ENCODE measurements at places on chromosomes 16 and 17.
A peak's percentile ranks its signal among the peaks of the same experiment; 100 is the strongest.

DNA sequence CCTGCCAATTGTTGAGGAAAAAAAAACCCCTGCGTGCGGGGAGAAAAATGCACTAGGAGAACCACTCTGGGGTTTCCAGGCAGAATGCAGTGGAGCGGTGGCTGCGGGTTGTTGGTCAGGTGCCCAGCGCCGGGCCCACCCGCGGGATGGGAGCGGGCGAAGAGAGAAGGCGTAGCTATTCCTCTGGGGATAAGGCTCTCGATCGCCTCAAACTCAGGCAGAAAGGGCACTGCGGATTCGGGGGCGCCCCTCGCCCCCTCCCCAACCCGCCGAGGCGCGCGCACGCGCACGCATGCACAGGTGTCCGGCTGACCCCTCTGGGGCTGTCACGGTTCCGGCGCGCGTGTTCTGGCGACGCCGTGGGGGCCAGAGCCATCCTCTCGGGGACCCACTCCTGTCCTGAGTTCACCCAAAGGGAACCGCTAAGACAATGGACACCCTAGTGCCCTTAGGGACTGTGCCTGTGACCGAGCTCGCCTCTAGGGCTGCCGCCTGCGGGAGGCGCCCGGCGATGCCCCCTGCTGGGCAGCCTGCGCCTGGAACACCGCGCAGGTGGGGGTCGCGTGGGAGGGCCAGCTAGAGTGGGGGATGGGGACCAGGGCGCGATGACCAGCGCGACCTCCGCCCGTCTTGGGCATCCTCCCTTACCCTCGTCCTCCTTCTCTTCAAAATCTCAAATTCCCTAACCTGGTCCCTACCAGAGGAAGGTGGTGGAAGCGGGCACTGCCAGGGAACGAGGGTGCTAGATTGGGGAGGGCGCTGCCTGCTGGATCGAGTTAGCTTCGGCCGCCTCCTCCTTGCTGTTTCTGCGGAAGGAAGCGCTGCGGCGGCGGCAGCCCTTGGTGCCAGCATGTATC is 14.4 kb upstream of the CBX8 start:
- DNase-seq: no peak

GRCh38 chr16:46883353-46883689 is 841 bp upstream of the GPT2 start:
- DNase-seq: no peak

GRCh38 chr16:11671271-11671670 is 3.0 kb downstream of the SNN start:
- no peak for DNase-seq

GRCh38 chr17:67633751-67634211 is 84.0 kb upstream of the NOL11 start:
- no peak for DNase-seq

DNA sequence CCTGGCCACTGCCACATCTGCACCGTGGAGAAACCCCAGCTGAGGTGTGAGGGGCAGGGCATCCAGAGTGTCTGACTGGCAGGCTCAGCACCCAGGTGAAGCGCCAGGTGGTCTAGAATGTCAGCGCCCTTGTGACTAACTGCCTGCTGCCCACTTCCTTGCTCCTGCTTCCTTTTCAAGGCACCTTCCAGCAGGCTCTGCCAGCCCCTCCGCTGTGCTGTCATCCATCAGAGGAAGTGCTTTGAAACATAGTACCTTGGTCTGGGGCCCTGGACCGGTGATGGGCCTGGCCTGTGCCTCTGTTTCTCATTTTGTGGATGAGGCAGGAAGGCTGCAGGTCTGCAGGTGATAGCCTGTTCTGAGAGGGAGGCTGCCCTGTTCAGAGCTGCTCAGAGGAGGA is 5.5 kb downstream of the SPNS2 start:
- DNase-seq: no peak

- no peak for DNase-seq
These were observed 5.3 kb downstream of the TMEM106A start for GRCh38 chr17:43216762-43217613.

GRCh38 chr17:50447870-50448595 is 20.6 kb downstream of the CHAD start:
- no peak for DNase-seq

GRCh38 chr16:49748322-49748721 is 107.6 kb downstream of the ZNF423 start:
- peak; percentile 44 for DNase-seq

- DNase-seq: no peak
These were observed 1.2 kb downstream of the KRT14 start for GRCh38 chr17:41585301-41586056.

DNA sequence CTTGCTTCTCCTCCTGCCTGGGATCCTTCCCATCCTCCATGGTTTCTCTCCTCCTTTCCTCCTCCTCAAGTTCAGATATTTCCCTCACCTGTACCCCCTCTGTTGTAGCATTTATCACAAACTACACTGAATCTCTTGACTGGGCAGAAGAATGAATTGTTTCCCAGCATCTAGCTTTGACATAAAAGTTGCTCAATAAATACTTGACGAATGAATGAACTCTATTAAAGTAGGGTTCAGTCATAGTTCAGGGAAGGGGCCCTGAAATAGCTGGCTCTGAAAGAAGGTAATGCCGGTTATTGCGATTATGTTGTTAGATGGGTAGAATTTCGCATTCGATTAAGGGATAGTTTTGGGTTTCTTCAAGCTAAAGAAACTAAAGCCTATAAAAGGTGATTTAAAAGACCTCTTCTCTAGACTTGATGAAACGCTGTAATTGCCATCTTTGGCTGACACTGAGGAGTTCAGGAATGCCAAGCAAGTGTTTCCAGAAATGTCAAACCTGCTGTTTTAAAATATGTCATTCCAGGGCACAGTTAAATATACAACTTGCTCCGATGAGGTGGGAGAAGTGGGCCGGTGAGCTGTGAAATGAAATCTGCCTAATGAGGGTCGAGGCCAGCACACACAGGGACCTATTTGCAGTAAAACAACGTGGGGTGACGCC is 1.0 kb upstream of the CPD start:
- no peak for DNase-seq

DNA sequence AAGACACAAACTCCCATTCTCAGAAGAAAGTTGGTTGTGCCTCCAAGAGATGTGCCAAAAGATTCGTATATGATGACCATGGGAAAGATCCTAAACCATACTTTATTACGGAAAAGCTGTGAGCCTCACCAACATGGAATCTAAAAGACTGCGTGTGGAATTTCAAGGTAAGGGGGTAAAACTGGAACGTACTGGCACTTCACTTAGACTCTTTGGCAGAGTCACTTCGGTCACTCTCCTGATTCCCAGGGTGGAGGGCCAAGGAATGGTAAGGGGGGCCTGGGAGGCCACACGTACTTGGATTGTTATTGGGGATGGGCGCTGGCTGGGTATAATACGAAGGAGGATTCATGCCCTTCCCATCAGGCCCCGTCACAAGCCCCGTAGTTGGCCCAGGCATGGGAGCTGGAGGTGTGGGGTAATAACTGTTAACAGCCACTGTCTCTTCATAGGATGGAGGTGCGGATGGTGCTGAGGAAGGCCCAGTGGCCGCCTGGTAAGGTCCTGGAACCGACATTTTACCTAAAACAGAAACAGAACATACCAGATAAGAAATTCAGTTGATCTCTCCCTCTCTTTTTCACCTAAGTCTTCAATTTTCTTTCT is 30.4 kb downstream of the LITAF start:
- DNase-seq: no peak
